Stimulated activated CD4-positive, alpha-beta T cell treated with anti-CD3 and anti-CD28 coated beads, TNF-alpha, amount 100 ng/mL, for 4 hours (primary cell): ENCODE measurements at places on chromosomes 2 and 18.

DNA sequence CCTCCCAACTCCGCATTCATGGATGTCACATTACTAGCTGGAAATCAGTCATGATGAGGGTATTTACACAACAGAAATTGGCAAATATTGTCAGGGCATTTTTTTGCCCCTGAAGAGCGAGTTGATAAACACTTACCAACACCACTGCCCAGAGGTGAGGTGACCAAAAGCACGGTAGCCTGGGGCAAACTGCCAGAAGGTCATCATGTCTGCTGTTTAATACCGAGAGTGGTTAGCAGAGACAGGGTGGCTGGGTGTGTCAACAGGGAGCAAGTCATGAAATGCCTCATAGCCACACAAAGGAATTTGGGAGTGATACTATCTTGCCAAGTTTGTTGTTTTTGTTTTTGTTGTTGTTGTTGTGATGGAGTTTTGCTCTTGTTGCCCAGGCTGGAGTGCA, 37.0 kb upstream of the EPC2 start:
- no peak for DNase-seq

DNA sequence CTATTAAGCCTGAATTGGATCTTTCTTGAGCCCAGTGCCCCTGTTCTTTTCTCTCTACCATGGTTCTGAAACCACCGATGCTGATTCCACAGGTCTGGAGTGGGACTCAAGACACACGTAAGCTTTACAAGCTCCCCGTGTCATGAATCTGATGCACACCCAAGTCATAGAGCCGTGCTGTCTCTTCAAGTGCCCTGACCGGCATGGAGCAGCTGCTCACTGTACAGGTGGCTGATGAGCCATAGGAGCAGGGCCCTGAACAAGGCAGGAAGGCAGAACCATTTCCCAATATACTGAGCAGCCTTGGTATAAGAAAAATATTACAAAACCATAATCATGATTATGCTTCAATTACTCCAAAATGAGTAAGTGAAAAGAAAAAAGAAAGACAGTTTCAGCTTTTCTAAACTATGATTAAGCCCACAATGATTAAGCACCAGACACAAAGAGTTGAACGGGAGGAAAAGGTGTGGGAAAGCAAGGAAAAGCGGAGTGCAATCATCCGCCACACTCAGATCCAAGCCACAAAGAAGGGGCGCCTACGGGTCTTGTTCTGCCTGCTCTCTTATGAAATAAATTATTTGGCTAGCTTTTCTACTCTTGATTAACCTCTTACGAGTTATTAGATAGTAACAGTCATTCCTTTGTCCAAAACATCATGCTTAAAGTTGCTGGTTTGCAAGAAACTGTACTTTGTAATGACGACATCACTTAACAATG, 41.7 kb downstream of the NOL10 start:
- DNase-seq, result no peak

DNA sequence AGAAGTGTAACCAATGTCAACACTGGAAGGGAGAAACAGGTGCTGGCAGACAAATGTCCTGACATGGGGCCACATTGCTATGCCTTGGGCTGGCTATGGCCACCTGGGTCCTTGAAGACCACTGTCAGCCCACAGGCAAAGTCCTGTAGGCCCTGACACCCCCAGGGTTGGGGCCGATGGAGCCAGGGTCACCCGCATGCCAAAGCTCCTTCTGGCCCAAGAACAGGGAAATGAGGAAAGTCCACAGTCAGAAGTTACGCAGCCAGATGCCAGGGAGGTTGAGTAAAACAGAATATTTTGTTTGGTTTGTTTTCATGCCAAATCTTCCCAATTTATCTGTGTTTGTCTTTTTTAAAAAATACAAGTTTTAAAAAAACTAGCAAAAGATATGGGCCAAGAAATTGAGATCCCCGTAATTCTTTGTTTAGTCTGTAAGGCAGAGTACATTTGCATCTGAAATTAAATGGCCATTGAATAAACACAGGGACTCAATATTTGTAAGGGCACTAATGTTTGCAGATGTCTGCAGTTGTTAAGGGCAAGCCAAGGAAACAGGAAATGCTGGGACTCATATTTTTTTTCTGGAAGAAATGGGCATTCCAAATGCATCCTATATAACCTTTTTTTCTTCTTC, 186.4 kb downstream of the FAM210A start:
- no peak for DNase-seq

DNA sequence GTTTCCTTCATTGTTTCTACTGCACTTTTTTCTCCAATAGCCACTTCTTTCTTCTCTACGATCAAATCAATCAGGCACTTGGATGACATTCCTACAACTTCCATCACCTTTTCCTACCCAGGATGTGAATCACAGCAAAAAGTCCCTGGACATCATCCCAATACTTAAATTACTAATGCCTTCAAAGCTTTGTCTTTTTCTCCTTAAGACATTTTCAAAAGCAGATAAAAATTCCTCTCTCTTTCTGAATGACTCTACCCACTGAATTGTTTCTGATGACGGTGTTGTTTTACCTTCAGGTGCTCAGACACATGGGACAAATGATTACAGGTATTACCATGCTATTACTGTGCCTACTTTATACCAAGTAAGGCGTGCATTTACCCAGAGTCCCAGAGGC, 500.9 kb downstream of the FBXO15 start:
- no peak for DNase-seq

DNA sequence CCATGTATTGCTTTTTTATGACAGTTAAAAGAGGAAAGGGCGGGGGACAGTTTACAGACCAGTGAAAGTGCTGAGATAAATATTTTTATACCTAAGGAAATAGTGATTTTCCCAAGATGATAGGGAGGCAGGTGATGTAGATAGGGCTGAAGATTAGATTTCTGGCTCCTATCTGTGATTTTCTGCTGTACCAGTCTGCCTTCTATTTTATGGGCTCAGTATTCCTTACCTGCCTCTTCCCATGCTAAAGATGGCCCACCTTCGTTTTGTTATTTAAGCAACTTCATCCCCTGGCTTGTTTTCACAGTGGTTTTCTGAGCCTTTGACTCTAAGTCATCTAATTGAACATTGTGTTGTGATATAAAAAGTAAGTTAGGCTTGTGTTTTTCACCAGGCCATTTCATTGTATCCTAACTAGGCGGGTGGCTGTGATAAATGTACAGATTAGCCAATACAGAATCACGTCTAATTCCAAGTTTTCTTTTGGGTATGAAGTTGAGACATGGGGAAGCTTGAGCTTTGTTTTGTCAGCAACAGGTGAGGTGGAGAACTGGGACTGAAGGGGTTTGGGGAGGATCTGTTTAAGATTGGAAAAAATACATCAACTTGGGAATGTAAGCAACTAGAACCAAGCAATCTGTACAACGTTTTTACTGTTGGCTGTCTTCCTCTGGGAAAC, 5.2 kb downstream of the RPL37A start:
- DNase-seq, result no peak

GRCh38 chr2:84717302-84717701, 163.6 kb downstream of the TRABD2A start:
- no peak for DNase-seq

GRCh38 chr2:181190711-181191110, 210.3 kb downstream of the UBE2E3 start:
- no peak for DNase-seq

DNA sequence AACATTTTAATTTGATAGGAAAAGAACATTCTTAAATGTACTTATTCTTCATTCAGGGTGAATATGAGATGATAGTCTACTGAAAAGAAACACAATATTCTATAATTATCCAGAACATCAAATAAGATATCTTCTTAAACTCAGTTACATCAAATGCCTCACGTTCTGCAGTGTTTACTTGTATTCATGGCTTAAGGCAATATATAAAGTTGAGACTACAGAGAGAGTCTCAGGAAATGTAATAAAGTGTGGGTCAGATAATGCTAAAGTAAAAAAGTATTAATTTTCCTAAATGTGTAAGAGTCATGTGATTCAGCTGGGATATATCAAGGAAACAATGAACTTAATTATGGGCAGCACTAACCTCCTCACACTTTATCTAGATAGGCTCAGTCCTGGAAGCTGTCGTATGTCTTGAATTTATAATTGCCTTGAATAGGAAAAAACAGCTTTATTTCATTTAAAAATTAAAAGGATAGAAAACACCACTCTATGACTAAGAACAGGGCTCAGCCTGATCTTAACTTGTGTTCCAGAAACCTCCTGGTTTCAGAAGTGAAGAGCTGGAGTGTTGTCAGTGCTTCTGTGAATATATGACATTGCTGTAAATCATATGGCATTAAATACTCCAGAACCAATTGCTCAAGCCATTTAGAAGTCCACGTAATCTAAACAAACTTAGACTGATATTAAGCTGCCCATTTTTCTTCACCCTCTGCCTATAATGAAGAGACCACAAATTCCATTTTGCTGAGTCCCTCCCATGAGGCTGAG, 240.2 kb downstream of the FSIP2 start:
- DNase-seq, result no peak

DNA sequence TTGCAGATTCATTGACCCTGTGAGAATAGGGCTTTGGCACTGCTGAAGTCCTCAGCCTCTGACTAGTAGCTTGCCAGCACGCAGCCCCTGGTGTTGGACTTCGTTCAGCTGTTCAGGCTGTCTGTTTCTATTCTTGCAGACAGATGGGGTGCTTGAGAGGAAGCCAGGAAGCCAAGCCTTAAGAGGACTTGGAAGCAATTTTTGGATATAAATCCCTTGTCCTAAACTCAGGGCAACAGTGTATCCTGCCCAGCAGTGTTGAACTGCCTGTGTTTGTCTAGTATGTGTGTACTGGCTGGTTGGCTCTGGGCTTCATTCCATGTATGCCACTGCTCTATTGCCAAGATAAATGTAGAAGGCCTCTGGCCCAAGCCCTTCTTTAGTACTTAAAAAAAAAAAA, 108.6 kb downstream of the COMMD1 start:
- DNase-seq, result no peak

DNA sequence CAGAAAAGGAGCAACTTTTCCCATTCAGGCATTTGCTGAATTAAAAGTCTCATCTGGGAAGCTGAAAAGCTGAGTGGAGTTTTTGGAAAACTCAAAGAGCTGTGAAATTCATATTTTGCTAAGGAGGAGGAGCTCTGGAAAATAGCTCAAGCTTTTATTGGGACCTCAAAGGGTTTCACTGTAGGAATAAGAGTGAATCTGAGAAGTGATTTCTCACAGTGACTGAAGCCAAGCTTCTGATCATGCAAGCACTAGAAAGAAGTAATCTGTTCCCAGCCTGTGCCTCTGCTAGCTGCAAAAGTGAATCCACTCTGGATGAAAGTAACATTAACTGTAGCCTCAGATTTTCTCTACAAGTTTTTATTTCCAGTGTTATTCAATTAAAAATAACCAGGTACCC, 283.3 kb downstream of the PTPRM start:
- DNase-seq, result no peak

DNA sequence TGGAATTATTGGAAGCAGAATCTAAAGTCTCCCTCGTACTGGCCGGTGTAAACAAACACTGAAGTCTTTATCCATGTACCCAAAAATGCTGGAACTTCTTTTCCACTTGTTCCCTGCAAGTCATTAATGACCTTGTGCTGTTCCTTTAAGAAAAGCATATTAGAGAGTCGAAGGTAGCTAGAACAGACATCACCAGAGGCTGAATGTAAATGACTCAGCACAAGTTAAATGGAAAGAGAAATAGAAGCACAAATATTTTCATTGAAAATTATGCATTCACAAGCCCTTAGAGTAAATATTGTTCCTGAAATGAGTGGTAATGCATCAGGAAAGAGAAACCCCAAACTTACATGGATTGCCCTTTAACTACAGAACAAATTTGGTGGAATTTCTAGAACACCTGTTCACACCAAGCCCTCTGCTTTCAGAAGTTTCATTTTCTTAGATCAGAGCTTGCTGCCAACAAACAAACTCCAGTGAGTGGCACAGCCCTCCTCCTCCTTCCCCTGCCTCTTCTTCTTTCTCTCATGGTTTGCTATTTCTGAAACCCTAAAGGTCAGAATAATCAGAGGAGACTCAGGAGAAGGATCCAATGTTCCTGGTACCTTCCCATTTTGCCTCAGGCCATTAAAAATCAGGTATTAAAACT, 264.3 kb downstream of the TXNL1 start:
- DNase-seq, result no peak

- DNase-seq, result no peak
Measured at GRCh38 chr2:177038787-177039484, 173.7 kb upstream of the HNRNPA3 start.

DNA sequence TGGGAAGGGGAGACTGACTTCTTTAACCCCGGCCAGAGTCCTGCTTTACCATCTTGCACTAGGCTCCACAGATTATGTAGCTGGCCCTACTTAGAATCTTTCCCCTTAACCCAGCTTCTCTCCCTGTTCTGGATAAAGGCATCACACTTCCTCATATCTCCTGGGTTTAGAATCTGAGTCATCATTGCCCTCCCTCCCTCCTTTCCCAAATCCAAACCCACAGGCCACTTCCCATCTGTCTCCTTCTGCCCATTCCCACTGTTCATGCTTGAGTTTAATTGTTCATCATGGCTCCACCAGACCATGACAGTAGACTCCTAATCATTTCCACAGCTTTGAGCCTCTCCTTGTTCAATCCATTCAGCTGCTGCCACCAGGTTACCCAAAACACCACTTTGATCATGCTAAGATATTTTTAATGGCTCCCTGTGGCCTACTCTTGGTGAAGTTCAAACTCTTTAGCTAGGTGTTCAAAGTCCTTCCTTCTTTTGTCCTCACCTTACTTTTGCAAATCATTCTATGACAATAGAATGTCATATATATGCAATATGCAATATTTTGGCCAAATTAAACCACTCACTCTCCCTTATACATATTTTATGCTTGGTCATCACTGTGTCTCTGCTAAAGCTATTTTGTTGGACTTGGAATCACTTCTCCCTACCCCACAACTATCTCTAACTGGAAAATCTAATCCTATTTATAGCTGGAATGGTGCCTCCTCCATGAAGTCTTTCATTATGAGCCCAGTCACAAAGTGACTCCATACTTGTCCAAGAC, 5.5 kb downstream of the PDE11A start:
- DNase-seq, result no peak

DNA sequence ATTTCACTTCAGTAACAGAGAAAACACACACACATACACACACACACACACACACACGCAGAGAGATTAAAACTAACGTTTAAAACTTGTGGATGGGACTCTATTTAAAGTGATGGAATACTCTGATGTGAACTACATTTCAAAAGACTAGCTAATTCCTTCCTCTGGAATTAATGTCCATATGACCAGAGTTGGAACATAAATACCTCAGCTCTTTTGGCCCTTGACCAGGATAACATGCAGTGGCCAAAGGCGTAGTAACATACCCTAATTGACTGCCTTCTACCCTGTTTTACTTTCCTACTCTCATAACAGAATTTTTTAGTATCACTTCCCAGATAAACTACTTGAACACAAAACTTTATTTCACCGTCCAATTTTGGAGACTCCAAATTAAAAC, 671.3 kb upstream of the CHAC2 start:
- no peak for DNase-seq
